ENCODE measurements at places on chromosomes 16 and 17.

DNA sequence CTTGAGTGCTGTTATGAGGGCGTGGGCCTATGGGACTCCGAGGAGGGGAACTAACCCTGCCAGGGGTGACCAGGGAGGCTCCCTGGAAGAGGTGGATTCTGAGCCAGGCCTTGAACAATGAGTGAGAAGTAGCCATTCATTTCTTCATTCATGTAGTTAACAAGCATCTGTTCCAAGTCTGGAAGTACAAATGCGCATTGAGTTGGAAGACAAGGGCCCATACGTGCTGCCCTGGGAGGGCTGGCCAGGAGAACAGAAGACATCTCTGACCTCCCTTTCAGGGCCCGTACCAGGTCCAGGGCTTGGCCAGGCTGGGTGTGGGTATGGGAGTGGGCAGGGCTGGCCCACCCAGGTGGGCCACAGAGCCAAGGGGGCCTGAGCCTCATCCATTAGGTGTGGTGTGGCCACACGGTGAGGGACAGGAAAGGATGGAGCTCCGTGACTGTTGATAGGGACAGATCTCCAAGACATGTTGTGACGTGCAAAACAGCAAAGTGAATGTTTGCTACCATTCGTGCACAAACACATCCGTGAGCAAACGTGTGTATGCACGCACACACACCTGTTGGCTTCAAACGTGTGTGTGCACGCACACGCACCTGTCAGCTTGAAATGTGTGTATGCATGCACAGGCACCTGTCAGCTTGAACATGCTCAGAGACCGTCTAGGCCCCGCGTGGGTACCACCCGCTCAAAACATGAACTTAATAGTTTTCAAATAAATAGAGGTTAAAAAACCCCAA lies 46.8 kb downstream of the ZDHHC7 start:
- DNase-seq: no peak

DNA sequence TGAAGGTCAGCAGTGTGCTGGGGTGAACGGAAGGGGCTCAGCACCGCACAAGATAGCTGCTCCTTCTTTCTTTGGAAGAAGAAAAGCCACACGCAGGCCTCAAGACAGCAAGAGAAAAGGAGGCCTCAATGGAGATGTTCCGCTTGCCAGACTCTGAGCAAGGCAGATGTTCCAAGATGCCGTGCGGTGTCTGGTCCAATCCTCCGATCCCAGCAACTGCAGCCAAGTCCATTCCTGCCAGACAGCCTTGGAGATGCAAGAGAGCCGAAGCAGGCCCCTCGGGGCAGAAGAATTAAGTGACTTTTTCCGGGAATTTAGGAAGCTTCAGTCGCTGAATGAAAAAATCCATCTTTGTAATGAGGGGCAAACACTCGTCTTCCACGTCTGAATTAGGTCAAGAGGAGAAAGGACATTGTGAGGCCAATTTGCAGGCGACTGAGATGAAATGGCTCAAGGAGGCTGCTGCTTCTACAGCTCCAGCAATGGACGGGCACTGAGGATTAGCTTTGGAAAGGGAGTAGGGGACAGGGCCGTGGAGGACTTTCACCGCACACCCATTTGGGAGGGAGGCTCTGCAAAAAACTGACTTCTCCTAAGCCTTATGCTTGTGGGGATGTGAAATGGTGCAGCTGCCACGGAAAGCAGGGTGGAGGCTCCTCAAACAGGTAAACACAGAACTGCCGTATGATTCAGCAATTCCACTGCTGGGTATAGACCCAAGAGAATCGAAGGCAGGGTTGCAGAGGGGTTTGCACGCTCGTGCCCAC lies 44.7 kb downstream of the RPH3AL start:
- DNase-seq: no peak

- no peak for DNase-seq
Observed at GRCh38 chr16:72901000-72901627, 146.8 kb downstream of the ZFHX3 start.

DNA sequence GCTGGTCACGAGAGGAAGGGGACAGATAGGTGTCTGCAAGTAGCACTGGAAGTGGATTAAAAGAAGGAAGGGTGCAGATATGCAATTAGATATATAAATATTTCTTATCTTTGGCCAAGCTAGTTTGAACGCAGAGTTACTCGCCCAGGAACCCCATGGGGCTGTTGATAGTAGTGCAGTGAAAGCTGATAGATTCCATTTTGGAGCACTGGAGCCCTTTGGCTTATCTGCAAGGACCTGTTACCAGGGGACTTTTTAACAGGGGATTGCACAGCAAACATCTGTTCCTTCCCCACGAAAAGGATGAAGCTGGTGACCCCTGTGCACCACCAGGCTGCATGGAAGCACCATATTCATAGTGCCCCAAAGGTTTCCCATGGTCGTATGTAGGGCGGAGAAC lies 218.7 kb downstream of the SHISA9 start:
- no peak for DNase-seq

- no peak for DNase-seq
Observed at GRCh38 chr17:39899215-39899614, 19.2 kb downstream of the GSDMB start.

GRCh38 chr17:40538936-40539705 lies 26.2 kb downstream of the CCR7 start:
- DNase-seq: no peak

- DNase-seq: no peak
Observed at GRCh38 chr17:5583426-5584382, 605 bp downstream of the NLRP1 start.

DNA sequence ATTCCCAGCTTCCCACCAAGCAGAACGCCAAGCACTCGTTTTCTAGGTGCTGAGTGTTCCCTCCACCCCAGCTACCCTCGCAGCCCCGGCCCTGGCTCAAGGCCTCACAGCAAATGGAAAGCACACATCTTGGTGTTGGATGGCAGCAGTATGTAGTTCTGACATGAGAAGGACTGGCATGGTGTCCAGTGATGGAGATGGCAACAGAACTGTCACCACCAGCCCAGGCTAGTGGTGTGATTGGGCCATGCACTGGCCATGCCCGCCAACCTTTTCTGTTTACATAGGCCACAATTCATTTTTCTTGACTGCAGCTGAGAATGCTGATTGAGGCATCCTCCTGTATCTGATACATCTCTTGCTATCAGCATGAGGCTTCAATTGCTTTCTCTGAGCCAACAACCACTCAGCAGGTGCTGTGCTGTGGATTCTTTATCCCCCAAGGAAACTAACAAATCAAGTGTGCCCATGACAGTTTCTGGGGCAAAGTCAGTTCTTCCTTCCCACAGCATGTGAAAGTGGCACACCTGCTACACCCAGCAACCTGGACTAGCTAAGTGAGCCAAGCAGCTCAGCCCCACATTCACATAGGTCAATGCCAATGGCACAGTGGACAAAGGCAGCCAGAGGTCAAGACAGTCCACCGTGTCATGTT lies 3.8 kb downstream of the SLC12A4 start:
- DNase-seq: no peak

DNA sequence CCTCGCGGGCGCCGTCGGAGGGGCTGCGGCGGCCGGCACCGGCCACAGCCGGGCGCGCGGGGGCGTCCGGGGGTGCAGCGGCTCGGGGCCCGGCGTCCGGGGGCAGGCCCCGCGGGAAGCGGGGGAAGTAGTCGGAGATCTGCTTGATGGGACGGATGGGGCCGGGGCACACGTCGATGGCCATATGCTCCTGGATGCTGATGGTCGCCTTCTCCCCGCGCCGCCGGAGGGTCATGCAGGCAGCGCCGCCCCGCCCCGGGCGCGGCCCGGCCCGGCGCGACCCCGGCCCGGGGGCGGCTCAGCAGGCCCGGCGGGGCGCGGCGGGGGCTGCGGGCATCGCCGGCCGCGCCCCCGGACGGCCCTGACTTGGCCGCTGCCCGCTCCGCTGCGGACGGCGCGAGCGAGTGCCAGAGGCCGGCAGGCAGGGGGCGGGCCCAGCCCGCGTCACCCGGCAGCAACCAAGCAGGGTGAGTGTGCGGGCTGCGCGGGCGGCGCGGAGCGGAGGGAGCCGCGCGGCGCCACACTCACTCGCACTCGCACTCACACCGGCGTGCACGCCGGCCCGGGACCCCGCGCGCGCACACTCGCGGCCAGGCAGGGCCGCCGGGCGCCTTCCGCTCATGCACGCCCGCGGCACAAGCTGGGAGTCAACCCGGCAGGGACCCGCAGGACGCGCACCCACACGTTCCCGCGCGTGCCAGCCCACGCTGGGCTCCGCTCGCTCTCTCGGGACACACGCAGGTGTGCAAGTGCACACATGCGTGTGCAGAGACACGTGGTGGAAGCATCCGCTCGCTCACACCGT lies at the start of gene DOC2B:
TSS of gene DOC2B (minus strand) at position 406 of the 805 bp plus-strand sequence. CDS start at position 235, 171 bp downstream.
- DNase-seq: no peak

GRCh38 chr16:8258523-8258922 lies 331.8 kb downstream of the TMEM114 start:
- DNase-seq: no peak

DNA sequence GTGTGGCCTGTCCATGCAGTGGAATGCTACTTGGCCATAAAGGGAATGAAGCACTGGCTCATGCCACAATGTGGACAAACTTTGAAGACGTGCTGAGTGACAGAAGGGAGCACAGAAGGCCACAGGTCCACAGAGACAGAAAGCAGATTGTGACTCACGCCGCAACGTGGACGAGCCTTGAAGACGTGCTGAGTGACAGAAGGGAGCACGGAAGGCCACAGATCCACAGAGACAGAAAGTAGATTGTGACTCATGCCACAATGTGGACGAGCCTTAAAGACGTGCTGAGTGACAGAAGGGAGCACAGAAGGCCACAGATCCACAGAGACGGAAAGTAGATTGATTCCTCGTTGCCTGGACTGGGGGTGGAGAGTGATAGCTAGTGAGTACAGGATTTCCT lies 19.2 kb downstream of the ZC3H18 start:
- DNase-seq: no peak

DNA sequence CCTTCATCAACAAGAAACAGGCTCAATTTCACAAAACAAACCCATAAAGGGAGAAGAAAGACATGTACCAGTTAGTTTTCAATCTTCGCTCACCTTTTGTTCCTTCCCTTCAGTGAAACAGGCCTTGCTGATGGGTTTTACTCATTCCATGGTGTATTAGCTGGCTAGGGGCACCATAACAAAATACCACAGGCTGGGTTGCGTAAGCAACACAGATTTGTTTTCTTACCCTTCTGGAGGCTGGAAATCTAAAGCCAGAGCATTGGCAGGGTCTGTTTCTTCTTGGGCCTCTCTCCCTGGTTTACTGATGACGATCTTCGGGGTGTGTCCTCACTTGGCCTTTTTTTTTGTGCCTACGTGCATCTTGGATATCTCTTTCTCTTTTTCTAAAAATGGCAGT lies 383.4 kb upstream of the RBFOX1 start:
- no peak for DNase-seq

DNA sequence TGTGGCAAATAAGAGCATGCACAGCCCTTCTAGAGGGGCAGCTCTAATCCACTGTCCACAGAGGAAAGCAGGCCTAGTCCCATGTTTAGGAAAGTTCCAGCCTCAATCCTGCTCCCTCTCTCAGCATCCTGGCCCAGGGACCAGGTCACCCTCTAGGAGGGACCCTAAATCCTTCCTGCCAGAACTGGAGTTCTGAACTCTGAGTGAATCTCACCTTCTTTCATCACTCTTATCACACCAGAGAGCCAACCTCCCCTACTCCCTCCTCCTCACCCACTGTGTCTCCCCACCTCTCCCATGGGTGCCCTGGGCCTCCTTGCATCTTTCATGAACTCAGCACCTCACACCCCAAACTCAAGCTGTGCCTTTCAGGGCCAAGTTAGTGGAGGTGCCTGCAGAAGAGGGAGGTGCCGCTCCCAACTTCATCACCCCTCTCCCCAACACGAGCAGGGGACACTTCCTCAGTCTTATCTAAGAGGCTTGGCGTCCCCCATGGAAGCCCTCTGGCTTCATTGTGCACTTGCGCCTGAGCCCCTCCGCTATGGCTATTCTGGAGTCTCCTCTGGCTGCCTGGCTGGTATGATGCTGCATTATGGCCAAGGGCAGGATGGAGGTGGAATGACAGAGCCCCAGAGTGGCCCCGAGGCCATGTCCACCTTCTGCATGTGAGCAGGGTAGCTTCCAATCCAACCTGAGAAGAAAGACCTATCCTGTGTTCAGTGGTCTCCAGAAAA lies 31.7 kb downstream of the PIK3R6 start:
- no peak for DNase-seq

- DNase-seq: no peak
Observed at GRCh38 chr16:83137894-83138293, 511.1 kb downstream of the CDH13 start.

GRCh38 chr17:17028878-17029535 lies 13.2 kb upstream of the MPRIP start:
- no peak for DNase-seq

DNA sequence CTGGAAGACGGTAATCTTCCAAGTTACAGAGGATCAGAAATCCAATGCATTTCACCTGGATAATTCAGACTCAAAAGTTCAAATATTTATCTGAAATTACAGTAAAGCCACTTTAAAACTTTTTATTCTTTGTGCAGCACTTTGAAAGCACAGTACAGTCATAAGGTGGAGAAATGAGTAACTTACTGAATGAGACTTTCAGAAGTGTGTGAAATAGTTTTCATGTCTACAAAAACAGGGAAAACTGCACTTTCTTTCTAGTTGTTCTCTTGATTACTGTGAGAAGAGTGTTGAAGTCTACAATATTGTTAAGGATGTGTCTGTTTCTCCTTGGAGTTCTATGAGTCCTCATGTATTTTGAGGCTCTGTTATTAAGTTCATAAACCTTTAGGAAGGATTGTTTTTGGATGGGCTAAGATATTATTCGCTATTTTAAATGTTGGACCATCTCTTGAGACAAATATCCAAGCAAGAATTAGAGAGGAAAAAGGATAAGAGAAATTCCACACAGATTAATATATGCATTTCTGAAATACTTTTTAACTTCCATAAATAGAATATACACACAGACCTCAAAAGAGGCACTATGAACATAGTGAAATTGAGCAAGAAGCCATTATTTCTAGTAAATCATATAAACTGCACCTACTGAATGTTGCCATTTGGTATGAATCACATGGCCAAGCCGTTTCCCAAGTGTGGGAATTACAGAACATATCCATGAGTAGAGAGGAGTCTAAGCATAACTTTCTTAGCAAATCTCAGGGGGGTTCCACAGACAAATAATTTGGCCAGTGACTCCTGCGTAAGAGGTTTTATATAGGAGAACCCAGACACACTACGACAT lies 83.6 kb upstream of the PLEKHM1 start:
- no peak for DNase-seq

- DNase-seq: no peak
Observed at GRCh38 chr16:24685539-24686432, 43.7 kb upstream of the TNRC6A start.

DNA sequence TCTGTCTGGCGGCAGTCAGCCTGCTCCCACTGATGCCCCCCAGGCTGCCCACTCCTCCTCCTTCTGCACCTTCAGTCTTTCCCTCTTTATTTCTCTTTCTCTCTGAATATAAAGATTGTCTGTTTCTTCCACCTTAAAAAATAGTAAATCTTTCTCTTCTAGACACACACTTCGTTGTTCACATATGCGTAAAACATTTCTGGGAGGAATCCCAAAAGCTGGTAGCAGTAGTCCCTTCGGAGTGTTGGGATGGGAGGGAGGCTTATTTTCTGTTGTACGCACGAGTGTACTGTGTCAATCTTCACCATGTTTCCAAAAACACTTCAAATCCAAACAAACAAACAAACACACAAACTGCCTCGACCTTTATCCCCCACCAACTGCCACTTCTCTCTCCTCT lies 9.9 kb downstream of the OSBPL7 start:
- no peak for DNase-seq
